NCI-H146 (cell line): ENCODE measurements at places on chromosomes 1 and 21.

GRCh38 chr1:177010211-177010825, 154.2 kb downstream of the ASTN1 start:
- DNase-seq: no peak

DNA sequence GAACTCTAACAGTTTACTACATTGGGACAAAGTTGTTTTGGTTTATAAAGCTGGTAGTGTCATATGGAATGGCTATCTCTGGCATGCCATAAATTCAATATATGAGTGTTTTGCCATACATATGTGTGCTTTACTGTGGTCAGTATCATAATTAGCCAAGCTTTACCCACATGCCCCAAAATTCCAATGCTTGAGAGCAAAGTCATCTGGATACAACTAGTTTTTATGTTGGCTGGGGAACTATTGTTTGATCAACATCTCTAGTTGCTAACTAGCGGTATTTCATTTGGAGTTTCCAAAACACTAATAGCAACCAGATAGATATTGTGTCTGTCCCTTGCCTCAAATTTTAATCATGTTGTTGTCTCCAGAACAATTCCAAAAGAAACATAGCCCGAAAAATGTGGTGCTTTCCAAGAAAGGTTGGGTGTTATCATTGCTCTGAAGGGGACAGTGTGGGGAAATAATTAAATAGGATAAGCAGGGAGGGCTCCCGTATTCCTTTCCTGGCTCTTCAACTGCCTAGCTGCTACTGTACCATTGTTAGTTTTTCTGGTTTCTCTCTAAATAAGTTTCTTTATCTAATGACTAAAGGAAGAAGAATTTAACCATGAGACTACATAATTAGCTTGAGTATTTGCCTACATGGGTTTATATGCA, 136.1 kb downstream of the TGFB2 start:
- DNase-seq: no peak

GRCh38 chr1:10181154-10181553, 29.2 kb upstream of the KIF1B start:
- no peak for DNase-seq

GRCh38 chr21:37710546-37711285, 205.5 kb downstream of the KCNJ6 start:
- peak; percentile 1 for DNase-seq

DNA sequence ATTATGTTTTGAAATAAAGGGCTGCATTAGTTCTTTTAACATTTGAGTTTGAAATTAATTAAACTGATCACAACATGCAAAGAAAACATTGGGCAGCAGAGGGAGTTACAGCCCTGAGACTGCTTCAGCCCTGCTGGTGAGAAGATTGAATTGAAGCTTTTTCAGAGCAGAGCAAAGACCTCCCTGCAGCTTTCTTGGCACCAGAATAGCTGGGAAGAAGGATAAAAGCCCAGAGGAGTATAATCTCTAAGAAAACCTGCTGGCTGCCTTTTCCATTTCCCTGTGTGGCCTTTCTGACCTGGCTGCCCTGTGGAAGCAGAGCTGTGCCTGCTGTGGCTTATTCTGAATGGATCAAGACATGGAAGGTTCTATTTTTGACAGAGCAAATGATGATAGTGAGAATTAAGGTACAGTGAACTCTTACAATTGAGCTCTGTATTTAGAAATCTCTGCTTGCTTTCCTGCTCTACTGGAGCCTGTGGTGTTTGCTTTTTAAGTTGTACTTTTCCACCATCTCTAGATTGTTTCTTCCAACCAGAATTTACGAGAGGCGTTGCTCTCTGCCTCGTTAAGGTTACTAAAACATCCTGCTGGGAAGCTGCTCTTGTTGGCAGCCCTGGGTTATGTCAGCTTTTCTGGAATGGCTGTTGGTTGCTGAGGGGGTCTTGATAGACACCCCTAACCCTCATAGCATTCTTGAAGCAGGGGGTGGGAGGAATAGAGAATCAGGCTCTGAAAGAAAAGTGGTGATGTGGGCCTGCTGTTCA, 9.9 kb downstream of the SNRPE start:
- DNase-seq: peak; percentile 47

DNA sequence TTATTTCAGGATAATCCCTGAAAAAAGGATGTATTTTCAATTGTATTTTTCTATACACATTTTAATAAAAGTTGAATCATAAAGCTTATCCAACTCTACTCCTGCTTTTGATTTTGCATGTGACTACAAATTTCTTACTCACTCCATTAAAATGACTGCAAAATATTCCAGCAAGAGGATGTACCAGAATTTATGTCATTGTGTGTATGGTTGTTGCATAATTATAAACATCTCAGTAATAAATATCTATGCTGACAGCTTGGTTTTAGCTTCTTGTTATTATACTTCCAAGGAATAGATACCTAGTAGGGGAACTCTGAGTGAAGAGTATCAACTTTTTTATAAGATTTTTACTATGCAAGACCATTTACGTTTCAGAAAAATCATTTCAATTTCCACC, 463.2 kb upstream of the RUNX1 start:
- no peak for DNase-seq

DNA sequence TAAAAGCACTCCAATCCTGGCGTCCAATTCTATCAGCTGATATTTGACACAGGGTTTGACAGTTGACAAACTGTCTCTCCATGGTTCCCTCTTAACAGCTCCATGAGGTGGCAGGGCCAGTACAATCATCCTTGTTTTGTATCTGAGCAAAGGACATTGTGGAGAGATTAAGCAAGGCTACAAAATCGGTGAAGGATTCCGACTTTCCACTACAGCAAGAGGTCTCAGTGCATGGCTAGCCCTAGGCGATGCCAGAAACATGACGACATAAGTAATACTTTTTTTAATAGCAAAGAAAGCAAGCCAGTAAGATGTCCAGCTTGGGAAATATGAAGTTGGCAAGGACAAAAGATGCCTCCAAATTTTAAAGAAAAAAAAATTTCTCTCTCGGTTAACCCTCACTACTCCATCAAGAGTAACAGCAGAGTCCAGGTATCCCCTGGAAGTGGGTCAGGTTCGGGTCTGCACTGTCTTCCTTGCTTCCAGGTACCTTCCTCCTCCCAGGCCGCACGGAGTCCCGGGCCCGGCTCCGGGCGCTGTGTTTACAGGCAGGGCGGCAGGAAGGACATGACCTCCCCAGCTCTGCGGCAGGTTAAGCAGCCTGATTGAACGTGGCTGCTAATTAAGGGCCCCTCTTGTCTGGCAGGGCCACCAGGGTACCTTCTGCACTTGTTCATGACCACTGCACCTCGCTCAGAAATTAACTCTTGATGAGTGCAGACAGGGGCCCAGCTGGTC, 106.1 kb downstream of the SIM2 start:
- DNase-seq: no peak
